Astrocyte of the spinal cord (primary cell): ENCODE measurements at places on chromosomes 4 and X.
A peak's percentile ranks its signal among the peaks of the same experiment; 100 is the strongest.

- DNase-seq, result no peak
Measured at GRCh38 chr4:90375081-90375480, 247.9 kb downstream of the CCSER1 start.

DNA sequence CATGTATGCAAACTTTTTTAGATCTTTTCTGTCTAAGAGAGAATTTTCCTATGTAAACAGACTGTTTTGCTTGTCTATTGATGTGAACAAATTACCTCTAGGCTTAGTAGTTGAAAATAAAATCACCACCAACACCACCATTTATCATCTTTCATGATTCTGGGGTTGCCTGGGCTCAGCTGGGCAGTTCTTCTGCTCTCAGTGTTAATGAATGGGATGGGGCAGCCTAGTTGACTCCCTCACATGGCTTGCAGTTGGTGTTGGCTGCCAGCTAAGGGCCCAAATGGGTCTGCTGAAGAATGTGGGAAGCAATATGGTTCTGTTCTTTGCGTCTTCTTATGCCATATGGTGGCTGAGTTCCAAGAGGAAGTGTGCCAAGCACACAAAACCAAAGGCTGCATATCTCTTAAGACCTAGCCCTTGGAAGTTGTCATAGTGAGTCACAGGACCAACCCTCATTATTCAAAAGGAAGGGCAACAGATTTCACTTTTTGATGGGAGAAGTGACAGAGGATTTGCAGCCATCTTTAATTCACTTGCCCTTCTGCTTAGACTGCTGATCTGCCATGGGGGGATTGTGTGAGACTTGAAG lies 17.9 kb downstream of the REELD1 start:
- no peak for DNase-seq

DNA sequence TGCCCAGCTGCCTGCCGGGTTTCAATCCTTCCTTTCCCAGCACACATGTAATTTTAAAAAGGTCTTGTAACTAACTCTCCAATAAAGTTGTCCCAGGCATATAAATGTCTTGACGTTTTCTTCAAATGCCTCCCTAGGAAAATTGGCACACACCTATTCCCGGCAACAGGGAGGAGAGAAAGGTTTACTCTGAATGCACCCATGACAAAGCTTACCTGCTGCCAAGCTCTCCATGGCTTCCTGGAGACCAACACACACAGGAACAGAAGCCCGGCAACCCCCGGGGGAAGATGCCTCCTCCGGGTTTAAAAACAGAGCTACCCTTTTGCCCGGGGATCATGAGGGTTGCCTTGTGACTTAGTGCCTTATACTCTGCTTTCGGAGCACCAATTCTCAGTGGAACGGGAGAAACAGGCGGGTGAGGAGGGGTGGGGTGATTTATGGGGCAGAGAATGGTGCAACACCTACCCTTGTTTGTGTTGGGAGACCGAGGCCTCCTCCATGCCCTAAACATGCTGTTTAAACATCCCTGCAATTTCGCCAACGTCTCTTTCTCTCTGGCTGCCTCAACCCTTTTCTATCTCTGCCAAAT lies 4.8 kb upstream of the GYG2 start:
- no peak for DNase-seq

- no peak for DNase-seq
Measured at GRCh38 chrX:150984169-150984824, 1.2 kb downstream of the HMGB3 start.

- DNase-seq, result peak; percentile 36
Measured at GRCh38 chr4:83112678-83113428, 1.7 kb downstream of the PLAC8 start.

- DNase-seq, result peak; percentile 99
Measured at GRCh38 chr4:74659576-74660411, 134.5 kb downstream of the BTC start.

- DNase-seq, result peak; percentile 5
Measured at GRCh38 chr4:74794382-74795010, at the start of gene BTC. Gene BTC (minus strand): TSS chr4:74794523. CDS start chr4:74794325, 198 bp downstream.

- DNase-seq, result no peak
Measured at GRCh38 chr4:25283948-25284347, 28.6 kb upstream of the ZCCHC4 start.

DNA sequence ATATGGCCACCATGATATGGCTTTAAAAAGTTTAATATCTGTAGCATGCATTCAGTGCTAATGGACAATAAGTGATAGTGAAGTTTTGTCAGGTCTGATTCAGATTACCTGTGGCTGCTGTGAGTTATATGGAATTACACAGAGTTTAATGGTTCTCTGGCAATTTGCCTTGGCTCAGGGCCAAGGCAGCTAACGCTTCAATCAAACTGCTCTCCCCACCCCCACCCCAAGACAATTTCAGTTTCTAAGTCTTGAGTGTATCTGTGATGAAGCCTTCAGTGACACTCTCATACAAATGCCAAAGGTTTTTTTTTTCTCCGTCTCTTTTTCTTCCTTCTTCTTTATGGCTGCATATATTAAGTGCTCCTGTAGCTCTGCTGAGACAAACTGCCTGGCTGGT lies 106.6 kb downstream of the SHROOM4 start:
- no peak for DNase-seq

DNA sequence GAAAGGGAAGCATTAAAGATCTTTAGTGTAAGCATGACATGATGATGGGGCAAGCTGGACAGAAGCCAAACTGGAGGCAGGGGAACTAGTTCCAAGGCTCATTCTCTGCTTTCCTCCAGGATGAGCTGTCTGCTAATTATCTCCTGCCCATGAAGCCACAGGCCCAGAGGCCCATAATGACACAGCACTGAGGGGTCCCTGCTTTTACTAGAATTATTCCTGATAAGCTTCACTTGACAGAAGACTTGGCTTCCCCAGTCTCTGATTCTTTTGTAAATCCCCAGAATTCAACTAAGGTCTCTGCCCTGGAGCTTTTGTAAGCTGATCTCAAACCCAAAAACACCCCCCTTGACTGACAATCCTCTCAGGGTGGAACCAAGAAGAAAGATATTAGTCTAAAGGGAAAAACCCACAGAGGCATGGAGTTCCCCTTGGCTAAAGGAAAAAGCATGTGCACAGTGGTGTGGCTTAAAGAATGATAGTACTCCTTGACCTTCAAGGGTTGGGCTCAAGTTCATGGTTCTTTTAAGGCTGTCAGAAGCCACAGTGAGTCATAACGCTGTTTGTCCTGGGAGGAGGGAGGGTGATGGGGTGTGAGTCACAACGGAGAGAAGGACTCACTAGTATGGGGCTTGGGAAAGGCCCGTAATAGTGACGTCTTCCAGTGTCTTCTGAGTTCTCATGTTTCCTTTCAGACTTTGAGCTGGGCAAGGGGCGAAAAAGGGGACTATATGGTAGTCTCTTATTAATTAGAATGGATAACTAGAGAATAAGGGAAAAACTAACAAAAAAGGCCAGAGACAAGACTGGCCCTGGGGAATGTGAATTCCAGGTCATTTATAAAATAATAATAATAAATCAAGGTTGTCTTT lies 146.0 kb upstream of the CPEB2 start:
- peak; percentile 99 for DNase-seq

DNA sequence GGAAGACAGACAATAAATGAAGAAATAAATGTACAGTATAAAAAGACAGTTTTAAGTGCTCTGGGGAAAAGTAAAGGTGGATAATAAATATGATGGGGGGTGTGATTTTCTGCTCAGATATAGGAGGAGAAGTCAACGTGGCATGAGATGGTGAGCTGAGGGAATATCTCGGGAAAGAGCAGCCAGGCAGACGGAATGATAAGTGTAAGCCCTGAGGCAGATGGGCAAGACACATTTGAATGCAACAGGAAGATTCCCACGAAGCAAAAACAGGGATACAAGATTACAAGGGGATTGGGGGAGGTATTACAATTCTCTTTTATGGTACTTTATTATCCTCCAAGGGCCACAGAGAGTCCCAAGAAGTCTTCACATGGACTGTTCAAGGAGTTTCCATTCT lies 11.1 kb downstream of the ANXA3 start:
- DNase-seq, result no peak

GRCh38 chr4:159291176-159291575 lies 188.3 kb downstream of the RAPGEF2 start:
- no peak for DNase-seq

DNA sequence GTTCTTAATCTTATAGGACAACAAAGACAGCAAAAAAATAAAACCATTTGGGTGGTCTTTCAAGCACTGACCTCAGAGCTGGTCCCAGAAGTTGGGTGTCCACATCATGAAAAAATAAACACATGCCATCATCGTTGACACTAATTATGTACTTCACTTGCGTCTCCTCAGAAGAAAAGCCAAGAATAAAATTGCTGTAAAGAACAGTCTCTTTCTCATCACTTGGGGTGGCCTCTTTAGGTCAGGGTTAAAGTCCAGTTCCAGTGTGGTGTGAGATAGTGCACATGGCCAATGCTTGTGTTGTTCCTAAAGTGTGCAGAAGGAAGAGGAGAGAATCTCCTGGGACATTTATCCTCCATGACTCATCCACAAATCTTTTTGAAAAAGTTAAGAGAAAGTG lies 49.5 kb upstream of the IBSP start:
- no peak for DNase-seq

GRCh38 chr4:80268936-80269335 lies 2.5 kb downstream of the FGF5 start:
- peak; percentile 54 for DNase-seq

DNA sequence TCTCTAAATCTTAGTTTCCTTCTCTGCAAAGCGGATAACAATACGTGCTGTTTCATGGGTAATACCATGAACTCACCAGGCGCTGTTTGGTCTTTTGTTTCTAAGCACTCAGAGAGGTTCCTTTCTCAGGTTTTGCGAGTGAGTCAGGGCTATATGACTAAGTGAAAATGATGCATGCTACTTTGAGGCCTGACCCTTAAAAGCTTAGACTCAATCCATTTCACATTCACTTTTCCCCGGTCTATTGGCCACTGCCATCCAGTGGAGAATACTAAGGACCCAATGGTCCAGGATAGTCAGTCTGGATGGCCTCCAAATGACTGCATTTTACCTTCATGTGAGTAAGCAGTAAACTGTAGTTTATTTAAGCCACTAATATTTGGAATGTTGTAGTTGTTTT lies 400.8 kb upstream of the SLIT2 start:
- DNase-seq, result peak; percentile 95

DNA sequence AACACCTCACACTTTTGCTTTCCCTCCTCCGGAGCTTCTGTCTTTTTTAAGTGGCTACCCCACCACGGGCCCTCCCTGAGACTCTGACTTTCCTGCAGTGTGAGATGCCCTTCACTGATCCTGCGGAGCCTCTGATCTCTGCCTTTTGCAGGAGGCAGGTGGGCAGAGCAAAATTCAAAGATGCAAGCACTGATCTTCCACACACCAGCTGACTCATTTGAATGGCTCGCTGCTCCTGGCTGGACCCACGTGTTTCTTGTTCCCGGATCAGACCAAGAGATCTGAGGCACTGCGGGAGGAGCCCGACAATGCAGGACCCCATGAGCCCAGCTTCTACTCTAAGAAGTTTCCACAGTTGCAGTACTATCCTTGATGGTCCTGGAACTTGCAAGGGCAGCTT lies 1607.9 kb upstream of the TENM3 start:
- DNase-seq, result peak; percentile 20

DNA sequence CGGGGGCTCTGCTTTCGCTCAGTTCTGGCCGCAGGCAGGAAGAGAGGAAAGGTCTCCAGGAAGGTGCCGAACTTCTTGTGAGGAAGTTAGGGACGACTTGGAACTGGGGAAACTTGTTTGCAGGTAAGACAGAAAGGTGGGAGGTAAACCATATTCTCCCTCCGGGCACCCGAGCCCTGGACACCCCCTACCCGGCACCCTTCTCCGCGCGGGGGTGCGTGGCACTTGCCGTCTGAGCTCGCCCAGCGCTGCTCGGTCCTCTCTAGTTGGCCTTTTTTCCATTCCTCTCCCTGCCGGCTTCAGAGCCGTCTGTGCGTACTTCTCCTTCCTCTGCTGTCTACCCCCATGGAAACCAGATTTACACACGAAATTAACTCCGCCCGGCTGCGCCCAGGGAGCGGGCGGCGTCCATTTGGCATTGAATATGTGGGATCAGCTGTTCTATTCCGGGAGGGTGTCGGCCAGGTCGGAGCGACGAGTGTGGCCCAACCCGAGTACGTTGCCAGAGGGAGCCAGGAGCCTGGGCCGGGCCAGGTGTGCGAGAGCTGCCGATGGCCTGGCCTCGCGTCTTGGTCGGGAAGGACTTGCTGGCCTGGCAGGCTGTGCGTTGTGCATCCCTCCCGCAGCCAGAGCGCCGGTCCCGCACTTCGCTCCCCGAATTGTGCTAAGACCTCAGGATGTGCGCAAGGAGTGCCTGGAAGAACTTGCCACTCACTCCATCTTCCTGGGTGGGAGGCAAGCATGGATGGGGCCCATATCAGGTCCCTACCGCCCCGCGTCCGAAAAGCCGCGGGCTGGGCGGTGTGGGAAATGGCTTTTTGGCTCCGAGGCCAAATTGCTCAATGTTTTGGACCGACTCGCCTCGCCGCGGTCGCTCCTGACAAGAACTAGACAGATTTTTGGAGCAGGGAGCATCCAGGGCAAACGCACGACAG lies 1.7 kb downstream of the PDGFRA start:
- DNase-seq, result peak; percentile 53

DNA sequence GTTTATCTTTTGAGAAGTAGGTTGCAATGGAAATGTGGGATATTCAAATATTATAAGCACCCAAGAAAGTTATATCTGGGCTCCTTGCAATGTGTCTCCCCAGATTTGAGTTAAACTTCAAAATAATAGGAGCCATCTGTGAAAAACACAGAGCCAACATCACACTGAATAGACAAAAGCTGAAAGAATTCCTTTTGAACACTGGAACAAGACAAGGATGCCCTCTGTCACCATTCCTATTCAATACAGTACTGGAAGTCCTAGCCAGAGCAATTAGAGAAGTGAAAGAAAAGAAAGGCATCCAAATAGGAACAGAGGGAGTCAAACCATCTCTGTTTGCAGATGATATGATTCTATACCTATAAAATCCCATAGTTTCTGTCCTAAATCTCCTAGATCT lies 114.3 kb upstream of the IL1RAPL1 start:
- no peak for DNase-seq

GRCh38 chr4:734075-734474 lies 28.4 kb downstream of the PCGF3 start:
- DNase-seq, result no peak

DNA sequence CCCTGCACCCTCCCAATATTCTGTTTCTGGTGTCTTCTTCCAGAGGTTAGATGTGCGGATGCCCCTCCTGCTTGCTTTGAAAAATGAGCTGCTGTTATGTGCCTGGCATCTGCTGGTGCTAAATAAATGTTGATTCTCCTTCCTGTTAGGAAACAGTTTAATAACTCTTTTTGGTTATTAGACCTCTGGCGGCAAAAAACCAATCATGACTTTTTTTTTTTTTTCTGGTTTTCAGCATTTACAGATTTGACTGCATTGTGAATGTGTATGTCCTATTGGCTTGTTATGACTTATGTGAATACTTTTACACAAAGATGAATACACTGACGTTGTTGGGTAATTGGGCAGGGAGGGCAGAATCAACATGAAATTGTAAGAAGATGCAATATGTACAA lies 13.6 kb upstream of the TMEM156 start:
- DNase-seq, result peak; percentile 71

DNA sequence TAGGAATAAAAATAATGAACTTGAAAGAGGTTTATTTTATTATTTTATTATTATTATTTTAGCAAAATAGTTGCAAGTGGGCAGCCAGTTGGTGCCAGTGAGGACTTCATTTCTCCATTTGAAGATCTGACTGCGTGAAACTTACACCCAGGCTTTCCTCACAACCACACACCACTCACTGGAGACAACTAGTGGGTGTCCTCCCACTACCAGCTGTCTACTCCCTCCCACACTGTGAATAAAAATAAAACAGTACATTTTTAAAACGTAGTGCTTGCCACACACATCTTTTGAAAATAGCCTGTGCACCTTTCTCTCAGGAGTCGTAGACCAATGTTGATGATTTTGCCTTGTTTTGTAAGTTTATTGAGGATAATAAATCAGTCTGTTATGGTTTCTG lies 7.4 kb downstream of the FGF13 start:
- DNase-seq, result no peak
